ENCODE measurements at places on chromosomes 11 and 22. TPM values are rescaled to one million over a fixed set of nuclear protein-coding genes. Genes with fewer than 3 reads are reported as not detected.

- DNase-seq, result no peak
- H3K27me3 ChIP-seq, result no peaks in the 10 kb centered on the region
- peak overlapping the region; percentile 46 for H3K4me3 ChIP-seq
- no peaks in the 10 kb centered on the region for H3K36me3 ChIP-seq
Measured at GRCh38 chr22:40635940-40636379, 559 bp downstream of the MRTFA start.

KCTD14 gene
- 0.20 TPM for total RNA-seq

DNA sequence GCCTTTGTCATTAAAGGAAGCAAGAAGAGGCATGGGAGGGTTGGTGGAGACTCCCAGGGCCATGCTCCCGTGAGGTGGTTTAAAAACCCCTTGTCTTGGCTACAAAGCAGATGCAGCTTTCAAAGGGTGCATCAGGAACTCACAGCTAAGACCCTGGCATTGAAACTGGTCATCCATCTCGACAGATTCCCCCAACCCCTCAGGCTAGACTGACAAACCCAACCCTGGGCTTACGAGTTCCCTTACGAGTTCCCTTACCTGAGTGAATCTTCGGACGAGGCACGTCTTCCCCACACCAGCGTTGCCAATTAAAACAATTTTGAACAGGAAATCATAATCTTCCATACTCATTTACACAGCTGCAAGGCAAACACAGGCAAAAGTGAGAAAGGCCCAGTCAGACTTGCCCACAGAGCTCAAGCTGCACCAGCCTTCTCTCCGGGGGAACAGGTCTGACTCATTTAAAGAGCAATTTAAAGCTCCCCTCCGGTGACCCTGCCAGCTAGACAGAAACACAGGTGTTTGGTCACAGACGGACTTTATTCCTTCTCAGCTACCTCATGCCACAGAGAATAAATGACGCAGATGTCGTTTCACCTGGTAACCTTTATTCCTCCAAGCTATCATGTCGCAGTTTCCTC, 74.6 kb downstream of the RAB30 start:
- no peak overlapping the region for H3K27ac ChIP-seq
- H3K4me3 ChIP-seq, result no peak overlapping the region

GRCh38 chr11:61536676-61537270, 28.2 kb downstream of the LRRC10B start:
- no peak overlapping the region for H3K27ac ChIP-seq
- no peaks in the 10 kb centered on the region for H3K4me1 ChIP-seq

DNA sequence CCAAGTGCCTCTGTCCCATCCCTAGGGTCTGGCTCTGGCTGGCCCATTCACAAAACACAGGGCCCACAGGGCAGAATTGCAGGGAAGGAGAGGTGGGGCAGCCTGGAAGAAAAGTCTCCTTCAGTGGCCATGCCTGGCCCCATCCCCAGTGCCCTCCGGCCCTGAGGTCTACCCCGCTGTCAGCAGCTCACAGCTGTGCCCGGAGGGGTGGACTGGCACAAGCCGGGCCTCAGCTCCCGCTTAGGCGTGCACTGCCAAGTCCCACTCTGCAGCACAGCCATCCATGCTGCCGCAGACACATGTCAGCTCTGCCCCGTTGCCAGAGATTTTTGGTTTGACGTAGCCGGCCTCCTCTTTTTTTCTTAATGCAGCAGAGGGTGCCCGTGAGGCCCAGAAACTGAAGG, 3.9 kb upstream of the SCN2B start:
- H3K4me3 ChIP-seq, result no peak overlapping the region
- no peaks in the 10 kb centered on the region for H3K27me3 ChIP-seq
- no peaks in the 10 kb centered on the region for H3K4me1 ChIP-seq

- no peaks in the 10 kb centered on the region for H3K27me3 ChIP-seq
- H3K4me3 ChIP-seq, result no peak overlapping the region
- no peak overlapping the region for H3K27ac ChIP-seq
Measured at GRCh38 chr11:93623179-93623578, 38.3 kb upstream of the CEP295 start.

BTBD18 gene
- not detected for total RNA-seq

DNA sequence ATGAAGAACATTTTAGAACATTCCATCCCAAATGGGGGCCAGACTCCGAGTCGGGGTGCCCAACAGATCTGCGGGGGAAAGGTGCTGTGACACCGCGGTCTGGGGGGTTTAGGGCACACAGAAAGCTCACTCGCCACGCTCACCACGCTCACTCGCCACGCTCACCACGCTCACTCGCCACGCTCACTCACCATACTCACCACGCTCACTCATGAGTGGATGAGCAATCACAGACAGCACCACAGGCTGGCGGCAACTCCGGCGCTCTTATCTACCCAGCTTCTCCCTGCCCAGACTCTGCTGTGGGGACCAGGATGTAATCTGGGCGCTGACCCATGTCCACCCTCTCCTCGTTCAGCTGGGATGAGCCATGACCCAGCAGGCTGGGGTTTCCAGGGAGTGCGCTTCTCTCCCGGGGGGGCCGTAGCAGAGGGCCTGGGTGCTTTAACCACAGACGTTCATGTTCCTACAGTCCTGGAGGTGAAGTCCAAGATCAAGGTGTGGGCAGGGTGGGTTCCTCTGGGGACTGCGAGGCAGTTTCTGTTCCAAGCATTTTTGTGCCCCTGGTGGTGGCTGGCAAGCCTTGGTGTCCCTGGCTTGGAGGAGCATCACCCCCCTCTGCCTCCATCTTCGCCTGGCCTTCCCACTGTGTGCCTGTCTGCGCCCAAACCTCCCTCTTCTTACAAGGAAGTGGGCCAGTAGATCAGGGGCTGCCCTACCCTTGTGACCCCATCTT, 141.2 kb downstream of the CTTN start:
- no peaks in the 10 kb centered on the region for H3K36me3 ChIP-seq
- no peaks in the 10 kb centered on the region for H3K4me1 ChIP-seq
- no peaks in the 10 kb centered on the region for H3K27me3 ChIP-seq

DNA sequence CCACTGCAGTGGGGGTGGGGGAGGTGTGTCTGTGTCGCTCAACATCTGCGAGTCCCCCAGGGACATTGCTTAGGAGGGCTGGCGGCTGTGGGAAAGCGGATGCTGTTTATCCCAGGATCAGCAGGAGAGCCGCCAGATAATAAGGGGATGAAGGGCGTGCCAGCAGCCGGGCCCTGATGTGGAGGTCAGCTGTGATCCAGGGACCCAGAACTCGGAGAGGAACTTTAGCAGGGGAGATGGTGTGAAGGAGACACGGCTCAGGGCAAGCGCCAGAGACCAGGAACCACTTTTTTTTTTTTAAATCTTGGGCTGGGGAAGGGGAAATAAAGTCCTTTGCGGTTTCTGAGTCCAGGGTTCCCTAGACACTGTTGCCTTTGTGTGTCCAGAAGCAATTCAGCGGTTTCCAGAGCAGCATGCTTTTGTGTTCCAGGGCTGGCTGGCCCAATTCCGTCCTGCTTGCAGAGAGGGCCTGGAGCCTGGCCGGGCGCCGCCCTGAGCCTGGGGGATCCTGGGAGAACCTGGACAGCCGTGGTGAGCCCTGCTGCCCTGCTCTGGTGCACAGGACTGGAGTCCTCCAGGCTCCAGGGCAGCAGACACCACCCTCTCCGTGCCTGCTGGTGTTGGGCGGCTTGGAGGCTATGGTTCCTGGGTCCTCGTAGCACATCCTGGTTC, at the start of gene GRAMD4:
TSS of gene GRAMD4 (plus strand) at position 557 of the 672 bp plus-strand sequence. CDS start 6,414 bp downstream, outside the sequence.
- H3K27me3 ChIP-seq, result no peaks in the 10 kb centered on the region
- H3K4me3 ChIP-seq, result no peak within 1 kb of the TSS
- peaks cover 4% of the 10 kb centered on the region for H3K4me1 ChIP-seq
- H3K36me3 ChIP-seq, result no peaks in the 10 kb centered on the region
- DNase-seq, result no peak
- H3K27ac ChIP-seq, result no peak within 1 kb of the TSS

DNA sequence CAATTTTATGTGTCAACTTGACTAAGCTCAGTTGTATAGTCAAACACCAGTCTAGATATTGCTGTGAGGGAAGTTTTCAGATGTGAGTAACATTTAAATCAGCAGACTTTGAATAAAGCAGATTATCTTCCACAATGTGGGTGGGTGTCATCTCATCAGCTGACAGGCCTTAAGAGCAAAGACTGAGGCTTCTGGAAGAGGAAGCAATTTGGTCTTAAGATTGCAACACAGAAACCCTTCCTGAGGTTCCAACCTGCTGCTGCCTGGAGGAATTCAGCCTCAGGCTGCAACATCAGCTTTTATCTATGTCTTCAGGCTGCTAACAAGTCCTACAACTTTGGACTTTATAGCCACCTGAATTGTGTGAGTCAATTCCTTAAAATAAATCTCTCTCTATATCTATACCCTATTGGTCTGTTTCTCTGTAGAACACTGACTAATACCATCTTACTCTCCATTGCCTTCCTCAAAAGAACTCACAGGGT, 277.2 kb upstream of the PLET1 start:
- H3K36me3 ChIP-seq, result no peaks in the 10 kb centered on the region
- no peaks in the 10 kb centered on the region for H3K27me3 ChIP-seq
- no peak overlapping the region for H3K4me3 ChIP-seq
- H3K4me1 ChIP-seq, result peaks cover 30% of the 10 kb centered on the region
- DNase-seq, result no peak

GRCh38 chr11:57133366-57134038, 48.3 kb upstream of the LRRC55 start:
- no peak overlapping the region for H3K4me3 ChIP-seq
- no peak for DNase-seq
- no peaks in the 10 kb centered on the region for H3K36me3 ChIP-seq
- no peaks in the 10 kb centered on the region for H3K4me1 ChIP-seq
- no peak overlapping the region for H3K27ac ChIP-seq

DNA sequence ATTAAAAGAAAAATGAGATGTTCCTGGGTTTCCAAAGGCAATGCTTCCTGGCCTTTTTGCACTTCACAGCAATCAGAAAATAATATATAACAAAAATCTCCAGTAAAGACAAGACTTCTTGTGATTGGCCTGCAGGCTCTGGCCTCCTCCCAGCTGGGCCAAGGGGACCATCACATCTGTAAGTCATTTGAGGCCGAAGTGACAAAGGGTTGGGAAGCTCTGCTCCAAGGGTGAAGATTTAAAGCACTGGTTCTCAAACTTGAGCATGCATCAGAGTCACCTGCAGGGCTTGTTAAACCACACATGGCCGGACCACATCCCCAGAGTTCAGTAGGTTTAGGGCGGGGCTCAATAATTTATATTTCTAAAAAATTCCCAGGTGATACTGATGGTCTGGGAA, 32.1 kb downstream of the ARFGAP2 start:
- H3K4me1 ChIP-seq, result no peaks in the 10 kb centered on the region
- no peaks in the 10 kb centered on the region for H3K36me3 ChIP-seq
- no peak for DNase-seq
- no peak overlapping the region for H3K4me3 ChIP-seq

EFCAB6 gene
- total RNA-seq, result 0.84 TPM

- H3K27ac ChIP-seq, result no peak overlapping the region
- no peak for DNase-seq
- no peaks in the 10 kb centered on the region for H3K27me3 ChIP-seq
- no peaks in the 10 kb centered on the region for H3K4me1 ChIP-seq
Measured at GRCh38 chr11:71095294-71095850, 157.0 kb downstream of the SHANK2 start.

All from CD4-positive, alpha-beta memory T cell (primary cell).